ENCODE measurements at places on chromosomes 2 and 18.

DNA sequence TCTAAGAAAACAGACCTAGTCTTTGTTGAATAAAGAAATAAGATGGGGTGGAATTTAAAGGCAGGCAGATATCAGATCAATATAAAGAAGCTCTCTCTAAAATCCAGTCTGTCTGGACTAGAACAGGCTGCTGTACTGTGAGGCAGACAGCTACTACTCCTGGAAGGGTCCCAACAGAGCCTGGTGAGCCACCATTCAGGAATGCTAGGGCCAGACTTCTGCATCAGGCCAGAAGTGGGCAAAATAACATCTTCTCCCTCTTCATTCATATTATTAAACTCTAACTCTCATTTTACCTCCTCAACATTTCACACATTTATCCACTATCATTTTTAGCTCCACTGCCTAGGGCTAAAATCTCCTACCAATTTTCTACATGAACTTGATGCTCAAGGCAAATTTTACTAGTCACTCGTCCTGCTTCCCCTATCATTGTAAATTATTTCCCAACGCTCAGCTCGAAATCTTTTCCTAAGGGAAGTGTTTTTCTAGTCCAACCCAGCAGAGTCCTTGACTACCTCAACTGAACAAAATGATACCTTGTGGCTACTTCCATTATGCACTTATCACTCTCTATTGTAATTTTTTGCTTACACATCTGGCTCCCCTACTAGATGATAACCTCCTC lies 45.2 kb upstream of the GLS start:
- DNase-seq, result no peak

DNA sequence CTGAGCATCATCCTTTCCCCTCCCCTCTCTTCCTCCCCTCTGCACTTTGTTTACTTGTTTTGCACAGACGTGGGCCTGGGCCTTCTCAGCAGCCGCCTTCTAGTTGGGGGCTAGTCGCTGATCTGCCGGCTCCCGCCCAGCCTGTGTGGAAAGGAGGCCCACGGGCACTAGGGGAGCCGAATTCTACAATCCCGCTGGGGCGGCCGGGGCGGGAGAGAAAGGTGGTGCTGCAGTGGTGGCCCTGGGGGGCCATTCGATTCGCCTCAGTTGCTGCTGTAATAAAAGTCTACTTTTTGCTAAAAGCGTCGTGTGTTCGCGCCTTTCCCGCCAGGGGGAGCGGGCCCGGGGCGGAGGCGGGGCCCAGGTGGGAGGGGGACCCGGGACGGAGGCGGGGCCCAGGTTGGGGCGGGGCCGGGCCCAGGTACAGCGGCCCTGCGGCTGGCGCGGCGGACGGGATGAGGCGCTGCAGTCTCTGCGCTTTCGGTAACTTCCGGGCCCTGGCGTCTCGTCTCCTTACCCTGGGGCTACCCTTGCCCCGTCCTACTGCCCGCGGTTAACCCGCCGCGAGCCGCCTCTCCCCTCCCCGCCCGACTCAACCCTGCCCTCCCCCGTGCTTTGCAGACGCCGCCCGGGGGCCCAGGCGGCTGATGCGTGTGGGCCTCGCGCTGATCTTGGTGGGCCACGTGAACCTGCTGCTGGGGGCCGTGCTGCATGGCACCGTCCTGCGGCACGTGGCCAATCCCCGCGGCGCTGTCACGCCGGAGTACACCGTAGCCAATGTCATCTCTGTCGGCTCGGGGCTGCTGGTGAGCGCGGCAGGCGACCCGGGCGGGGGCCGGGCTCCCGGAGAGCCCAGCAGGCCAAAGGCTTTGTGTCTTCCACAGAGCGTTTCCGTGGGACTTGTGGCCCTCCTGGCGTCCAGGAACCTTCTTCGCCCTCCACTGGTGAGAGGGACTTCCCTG lies at the start of gene KRTCAP3:
KRTCAP3 (plus strand) TSS at position 424 of the 962 bp plus-strand sequence; CDS start at position 456, 32 bp downstream.
- no peak for DNase-seq

DNA sequence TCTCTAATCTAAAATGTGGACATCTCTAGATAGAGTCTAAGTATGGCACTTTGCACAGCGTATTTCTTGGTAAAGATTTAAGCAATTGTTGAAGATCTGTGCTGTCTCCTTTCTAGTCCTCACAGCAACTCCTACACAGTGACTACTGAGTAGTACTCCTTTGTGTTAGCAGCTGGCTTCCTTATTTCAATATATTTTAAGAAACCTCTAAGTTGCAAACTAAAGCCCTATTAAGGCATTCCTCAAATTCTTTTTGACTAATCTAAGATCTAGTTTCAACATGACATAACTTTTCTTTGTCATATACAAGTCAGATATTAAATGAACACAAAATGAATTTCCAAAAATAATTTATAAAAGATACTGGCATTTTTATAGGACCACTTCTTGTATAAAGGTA lies 121.8 kb upstream of the DNAJC10 start:
- DNase-seq, result no peak

- no peak for DNase-seq
These were observed 1.3 kb upstream of the LRP2 start for GRCh38 chr2:169363560-169364150.

- DNase-seq, result peak; percentile 94
These were observed 29.1 kb downstream of the HPCAL1 start for GRCh38 chr2:10331702-10332401.

- no peak for DNase-seq
These were observed 261.9 kb upstream of the ETAA1 start for GRCh38 chr2:67135208-67135607.

- no peak for DNase-seq
These were observed 24.6 kb downstream of the TEX44 start for GRCh38 chr2:231617059-231617926.

GRCh38 chr2:83595926-83596325 lies 863.2 kb downstream of the SUCLG1 start:
- DNase-seq, result no peak

- DNase-seq, result no peak
These were observed 45.4 kb upstream of the ASB18 start for GRCh38 chr2:236309669-236310029.

DNA sequence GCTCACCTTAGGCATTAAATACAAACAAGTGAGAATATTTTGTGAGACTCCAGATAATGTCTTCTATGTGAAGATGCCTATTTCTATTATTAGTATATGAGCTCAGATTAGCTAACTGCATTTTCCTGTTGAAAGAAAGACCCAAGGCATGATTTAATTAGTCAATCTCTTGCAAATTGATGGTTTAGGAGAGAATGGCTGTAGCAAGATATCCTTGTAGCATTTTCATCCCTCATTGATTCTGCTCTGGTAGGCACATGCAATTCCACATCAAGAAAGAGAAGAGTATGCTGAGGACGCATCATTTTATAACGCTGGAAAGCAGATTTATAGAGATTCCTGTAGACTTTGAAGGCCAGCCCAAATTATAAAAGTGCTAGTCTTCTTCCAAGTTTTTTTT lies 332.0 kb downstream of the SOX11 start:
- DNase-seq, result no peak

- DNase-seq, result no peak
These were observed 5.0 kb downstream of the MREG start for GRCh38 chr2:216008387-216008786.

DNA sequence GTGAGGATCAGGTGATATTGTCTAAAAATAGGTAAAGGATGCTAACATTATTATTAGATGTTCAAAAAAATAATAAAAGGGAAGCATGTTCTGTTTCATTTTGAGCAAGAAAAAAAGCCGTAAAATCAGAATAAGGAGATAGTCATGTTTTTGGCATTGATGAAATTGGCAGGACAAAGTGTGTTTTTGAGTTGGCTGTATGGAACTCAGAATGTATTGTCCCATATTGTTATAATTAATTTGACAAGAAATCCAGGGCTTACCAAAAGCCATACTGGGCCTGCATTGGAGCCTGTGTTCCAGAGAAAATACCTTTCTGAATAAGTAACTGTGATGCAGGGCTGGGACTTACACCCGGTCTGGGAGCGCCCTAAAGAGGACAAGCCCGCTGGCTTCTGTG lies 232.0 kb downstream of the AGAP1 start:
- DNase-seq, result no peak

GRCh38 chr2:240404174-240404852 lies 31.1 kb upstream of the GPC1 start:
- no peak for DNase-seq

DNA sequence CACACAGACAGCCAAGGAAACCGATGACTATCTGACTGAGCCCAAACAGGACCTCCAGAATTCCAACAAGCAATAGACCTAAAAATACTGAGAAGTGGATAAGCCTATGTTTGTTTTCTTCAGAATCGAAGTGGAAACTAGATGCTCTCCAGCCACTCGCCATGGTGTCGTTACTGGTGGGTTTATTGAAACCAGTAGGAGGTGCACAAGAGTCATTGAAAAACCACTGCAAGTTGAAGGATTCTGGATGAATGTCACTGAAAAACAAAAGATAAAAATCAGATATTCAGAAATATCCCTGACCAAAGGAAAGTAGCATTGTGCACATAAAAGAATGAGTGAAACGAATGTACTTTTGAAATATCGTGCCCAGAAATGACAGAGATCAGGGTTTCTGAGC lies 15.3 kb downstream of the TM4SF20 start:
- peak; percentile 51 for DNase-seq

DNA sequence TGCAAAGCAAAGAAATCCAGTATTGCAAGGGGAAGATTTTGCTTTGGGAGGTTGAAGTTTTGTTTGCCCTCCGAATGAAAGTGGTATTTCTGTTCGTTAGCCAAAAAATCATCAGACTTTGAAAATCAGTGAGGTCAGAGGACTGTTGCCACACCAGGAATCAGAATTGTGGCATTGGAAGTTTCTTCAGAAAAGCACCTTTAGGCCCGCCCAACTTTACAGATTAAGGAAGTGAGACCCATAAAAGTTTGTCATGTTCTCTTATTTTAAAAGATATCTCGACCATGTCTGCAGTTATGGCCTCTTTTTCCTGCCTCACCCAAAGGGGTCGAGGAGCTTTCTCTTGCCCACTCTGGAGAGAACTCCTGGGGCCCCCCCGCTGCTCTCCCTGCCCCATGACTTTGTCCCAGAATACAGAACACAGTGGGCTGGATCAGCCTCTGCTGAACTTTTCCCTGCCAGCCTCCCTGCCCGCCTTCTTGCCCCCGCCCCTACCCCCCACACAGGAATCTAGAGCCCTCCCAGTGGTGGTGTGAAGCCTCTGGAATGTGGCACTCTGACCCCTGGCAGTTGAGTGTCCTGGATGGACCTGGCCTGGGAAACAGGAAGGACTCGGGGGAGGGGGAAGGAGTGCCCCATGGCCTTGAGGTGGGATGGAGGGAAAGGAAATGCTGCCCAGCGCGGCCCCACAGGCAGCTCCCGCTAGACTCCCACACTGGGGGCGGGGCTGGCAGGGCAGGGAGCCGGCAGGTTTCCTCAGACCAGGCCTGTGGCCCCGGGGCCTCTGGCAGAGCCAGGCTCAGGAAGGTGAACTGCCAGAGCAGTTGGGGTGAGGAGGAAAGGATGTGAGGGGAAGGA lies 25.3 kb downstream of the CRIM1 start:
- peak; percentile 7 for DNase-seq

GRCh38 chr18:36465970-36466369 lies 168.5 kb downstream of the FHOD3 start:
- no peak for DNase-seq

- DNase-seq, result no peak
These were observed 19.4 kb upstream of the ZSWIM2 start for GRCh38 chr2:186868344-186868743.

GRCh38 chr2:112923237-112923966 lies 12.4 kb downstream of the IL37 start:
- DNase-seq, result no peak

GRCh38 chr2:3612639-3613523 lies 18.0 kb downstream of the COLEC11 start:
- DNase-seq, result no peak

DNA sequence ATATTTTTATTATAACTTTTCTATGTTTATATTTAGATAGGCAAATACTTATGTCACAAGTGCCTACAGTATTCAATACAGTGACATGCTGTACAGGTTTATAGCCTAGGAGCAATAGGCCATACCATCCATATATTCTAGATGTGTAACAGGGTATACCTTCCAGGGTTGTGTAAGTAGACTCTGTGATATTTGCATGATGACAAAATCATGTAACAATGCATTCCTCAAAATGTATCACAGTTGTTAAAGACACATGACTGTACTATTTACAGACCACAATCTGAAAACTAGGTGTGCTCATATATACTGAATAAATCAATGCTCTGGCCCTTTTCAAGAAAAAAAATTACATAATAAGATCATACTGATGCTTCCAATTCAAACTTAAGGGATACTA lies 433.2 kb upstream of the RGPD4 start:
- DNase-seq, result no peak

- no peak for DNase-seq
These were observed 48.2 kb downstream of the LONRF2 start for GRCh38 chr2:100274076-100274475.

- DNase-seq, result no peak
These were observed 114.1 kb upstream of the TEX51 start for GRCh38 chr2:126784621-126785020.

- DNase-seq, result peak; percentile 15
These were observed 12.6 kb downstream of the NOP58 start for GRCh38 chr2:202278036-202278760.

DNA sequence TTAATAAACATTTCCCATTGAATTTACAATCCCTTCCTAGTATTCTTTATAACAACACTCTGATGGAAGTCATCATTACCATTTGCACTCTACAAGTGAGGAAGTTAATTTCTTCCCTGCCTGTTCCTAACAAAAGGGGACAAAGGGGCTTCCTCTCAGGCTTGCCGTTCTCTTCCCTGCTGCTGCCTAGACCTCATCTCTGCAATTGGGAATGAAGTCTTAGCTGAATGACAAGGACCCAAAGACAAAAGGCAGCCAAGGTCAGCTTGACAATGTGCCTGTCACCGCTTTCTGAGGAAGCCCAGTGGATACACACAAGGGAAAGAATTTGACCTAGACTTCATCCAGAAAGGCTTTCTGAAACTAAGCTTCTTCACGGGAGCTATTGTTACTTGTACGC lies 416.4 kb downstream of the CMPK2 start:
- DNase-seq, result no peak

DNA sequence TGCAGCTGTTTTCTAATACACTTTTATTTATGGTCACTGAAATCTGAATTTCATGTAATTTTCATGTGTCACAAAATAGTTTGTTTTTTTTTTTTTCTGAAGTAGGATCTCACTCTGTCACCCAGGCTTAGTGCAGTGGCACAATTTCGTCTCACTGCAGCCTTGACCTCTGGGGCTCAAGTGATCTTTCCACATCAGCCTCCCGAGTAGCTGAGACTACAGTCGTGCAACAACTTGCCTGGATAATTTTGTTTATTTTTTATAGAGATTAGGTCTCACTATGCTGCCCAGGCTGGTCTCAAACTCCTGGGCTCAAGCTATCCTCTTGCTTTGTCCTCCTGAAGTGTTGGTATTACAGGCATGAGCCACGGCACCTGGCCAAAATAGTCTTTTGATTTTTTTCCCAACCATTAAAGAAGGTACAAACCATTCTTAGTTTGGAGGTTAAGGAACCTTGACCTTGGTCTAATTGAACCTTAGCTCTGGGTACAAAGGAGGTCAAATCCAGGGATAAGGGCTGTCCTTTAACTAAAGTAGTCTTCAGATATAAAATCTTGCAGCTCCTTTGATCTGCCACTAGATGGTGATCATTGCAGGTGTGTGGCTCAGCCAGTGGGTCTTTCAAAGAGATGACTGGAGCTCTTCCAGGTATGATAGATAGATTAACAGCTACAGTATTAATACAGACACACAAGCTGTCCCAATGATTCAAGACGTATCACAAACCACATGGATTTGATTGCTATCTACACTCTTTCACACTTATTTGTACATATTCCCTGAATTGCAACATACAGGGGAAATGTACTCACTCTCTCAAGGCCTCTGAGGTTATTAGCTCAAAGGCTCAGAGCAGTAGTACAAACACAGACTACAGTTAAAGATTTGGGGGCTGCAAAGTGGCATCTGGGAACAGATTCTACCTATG lies 4.7 kb upstream of the KRCC1 start:
- peak; percentile 13 for DNase-seq

Data from CD14-positive monocyte (primary cell).